ENCODE measurements at places on chromosomes 5 and 9.
A peak's percentile ranks its signal among the peaks of the same experiment; 100 is the strongest.

GRCh38 chr9:75200892-75201470, 112.7 kb downstream of the OSTF1 start:
- no peak for DNase-seq

GRCh38 chr5:147156012-147156411, 78.8 kb upstream of the STK32A start:
- no peak for DNase-seq

DNA sequence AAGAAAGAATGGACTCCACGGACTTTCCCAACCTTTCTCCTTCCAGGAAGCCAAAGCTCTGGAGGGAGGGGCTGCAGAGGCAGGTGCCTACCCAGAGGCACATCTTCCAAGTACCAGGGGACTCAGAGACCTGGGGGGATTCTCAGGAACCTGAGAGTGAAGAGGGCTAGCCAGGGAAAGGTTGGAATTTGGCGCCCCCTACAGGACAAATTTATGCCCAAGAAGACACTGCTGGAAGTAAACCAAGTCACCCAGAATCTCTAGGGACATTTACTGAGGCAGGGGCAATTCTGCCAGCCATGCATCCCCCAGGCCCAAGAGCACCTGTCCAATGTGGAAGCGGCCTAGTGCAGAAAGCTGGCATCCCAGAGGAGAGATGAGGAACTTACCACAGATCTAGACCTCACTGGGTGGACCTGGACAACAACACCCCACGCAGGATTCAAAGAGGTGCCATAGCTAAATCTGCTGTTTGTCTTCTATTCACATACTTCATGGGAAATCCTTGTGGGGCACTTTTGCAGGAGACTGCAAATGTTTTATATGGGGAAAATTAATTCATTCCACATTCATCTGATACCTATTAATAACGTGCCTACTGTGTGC, 25.9 kb upstream of the IDNK start:
- no peak for DNase-seq

GRCh38 chr5:66553916-66554575, 42.1 kb upstream of the MAST4 start:
- DNase-seq: no peak

GRCh38 chr5:79619854-79620253, 7.6 kb downstream of the TENT2 start:
- no peak for DNase-seq

GRCh38 chr9:79896390-79896980, 324.7 kb downstream of the TLE4 start:
- DNase-seq: no peak

GRCh38 chr5:52767766-52768480, 19.8 kb upstream of the ITGA1 start:
- no peak for DNase-seq

GRCh38 chr5:115686738-115687074, 60.9 kb upstream of the TMED7 start:
- DNase-seq: no peak

DNA sequence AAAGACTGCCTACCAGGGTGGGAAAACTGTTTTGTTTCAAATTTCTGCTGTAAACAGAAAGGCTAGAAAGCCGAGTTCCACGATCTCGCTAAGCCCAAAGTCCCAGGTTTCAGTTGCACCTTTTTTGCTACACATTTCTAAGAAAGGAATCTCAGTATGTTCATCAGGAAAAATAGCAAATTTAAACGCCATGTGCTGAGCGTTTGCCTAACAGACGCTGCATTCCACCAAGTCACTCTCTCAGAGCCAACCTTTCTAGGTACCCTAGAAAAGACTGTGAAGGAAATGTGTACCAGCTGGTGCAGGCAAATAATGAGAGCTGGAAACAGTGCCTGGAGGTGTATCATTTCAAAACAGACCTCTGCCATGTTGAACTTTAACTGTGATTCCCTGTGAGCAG, 71.8 kb downstream of the FRMD3 start:
- DNase-seq: no peak

DNA sequence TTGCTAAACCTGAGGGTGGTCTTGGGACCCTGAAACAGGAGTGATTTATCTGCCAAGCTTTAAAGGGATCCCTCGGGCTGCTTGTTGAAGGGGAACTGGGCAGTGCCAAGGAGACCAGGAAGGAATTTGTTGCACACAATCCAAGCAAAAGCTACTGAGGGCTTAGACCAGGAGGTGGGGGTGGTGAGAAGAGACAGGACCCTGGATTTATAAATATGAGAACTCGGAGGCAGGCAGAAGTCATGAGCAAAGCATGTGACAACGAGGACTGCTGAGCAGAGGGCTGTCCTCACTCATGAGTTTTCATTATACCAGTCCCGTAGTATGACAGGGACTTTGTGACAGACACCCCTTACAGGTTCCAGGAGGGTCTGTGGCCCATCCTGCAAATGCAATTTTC, 237.3 kb downstream of the DRD1 start:
- no peak for DNase-seq

GRCh38 chr9:3708751-3709150, 182.9 kb upstream of the RFX3 start:
- no peak for DNase-seq

DNA sequence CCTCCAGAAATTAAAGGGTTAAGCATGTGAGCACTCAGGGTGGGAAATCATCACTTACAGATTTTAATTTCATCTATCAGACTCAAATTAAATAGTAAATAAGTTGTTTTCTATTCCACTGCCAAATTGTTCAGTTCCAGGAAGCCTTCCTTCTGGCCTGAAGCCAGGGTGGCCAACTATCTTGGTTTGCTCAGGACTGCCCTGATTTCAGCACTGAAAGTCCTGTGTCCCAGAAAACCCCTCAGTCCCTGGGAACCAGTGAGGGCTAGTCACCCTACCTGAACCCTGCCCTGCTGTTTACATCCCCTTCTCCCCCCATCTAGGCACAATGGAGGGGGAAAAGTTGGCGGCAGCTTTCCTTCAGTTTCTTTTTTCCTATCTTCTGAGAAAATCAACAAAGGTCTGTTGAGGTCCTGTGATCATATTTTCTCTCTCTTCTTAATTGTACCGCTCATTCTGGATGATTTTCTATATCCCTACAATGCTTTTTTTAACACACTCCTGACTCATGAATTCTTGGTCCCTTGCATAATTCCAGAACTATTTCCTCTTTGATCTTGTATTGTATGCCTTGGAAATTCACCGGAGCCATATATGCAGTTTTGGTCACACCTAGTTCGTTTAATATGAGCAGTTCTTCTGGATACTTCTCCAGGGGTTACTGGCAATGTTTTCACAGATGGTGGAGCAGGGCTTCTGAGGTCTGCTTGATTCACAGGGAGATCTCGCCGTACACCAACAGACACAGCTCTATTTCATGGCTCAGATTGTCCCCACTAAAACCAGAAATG, 103.8 kb downstream of the MAP1B start:
- no peak for DNase-seq

DNA sequence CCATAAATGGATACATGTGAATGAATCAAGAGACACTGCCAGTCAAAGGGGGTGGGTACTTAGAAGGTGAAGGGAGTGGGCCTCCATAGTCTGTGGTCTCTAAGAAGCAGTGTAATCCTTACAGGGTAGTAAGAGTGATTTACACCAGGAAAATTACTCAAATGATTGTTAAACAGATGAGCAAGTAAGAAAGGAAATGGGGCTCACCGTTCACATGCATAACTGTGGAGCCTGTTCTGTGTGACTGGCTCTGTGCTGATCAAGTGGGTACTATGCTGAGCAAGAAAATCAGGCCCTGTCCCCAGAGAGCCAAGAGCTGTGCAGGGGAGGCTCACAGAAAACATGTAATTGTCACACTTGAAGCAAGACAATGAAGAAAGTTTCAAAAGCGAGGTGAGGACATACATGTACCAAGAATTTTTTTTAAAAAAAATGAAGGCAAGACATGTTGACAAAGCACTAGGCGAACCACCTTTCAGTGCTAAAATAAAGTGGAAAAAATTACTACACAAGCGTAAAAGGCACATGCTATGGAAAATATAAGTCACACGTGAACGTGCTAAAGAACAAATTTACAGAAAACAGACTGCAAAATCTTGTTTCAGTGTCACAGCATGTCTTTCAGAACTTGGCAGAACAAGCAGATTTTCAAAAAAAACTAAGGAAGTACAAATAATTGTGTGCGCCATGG, 2.5 kb downstream of the BTNL8 start:
- no peak for DNase-seq

DNA sequence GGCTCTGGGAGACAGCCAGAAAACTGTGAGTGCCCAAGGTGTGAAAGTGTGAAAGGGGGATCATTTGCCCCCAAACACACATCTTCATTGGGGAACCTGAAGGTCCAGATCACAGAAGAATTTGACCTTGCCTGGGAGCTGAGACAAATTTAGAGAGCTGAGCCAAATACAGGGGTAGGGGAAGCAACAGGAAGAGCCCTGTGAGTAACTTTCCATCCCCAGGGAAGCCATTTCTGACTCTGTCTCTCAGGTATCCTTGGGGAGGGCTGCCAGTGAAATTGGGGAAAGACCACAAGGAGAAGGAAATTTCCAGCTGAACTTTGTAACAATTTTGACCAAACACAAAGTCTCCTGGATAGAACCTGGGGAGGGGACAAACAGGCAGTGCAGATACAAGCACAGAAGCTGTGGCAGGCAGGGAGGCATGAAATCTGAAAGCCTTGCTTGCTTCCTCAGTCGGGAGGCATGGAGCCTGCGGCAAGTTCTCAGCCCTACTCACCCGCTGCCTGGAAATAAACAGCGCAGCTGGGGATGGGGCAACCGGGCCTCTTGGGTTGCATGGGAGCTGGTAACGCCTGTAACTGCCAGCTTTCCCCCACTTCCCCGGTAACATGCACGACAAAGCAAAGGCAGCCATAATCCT, 31.5 kb upstream of the ZCCHC9 start:
- DNase-seq: no peak

DNA sequence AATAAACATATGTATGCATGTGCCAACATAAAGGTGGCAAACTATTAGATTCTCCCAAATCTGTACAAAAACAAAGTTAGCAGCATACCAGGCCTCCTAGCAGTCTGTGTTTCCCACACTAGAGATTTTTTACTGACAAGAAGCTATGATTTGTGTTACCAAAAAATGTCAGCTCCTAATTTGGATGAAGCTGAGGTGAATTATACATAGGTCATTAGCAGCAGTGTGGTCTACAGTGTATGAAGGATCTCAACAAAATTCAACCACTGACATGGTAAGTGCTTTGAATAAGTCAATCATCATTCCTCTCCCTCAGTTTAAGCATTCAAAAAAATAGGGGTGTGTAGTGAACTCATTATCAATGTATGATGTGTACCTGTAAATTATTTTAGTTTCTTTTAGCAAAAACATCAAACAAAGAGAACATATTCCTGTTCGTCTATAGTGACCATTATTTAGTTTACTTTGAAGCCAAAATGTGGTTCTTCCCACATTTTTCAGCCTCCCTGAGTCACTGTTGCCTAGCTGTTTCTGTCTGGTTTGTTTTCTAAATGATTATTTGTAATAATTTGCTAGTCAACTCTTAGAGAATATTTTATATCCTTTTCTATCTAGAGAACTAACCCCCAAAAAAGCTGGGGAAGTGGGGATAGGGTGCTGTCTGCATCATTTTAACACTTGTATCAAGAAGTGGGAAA, 52.1 kb upstream of the RGMB start:
- DNase-seq: no peak

- DNase-seq: no peak
Observed at GRCh38 chr5:95281226-95281625, 3.7 kb downstream of the MCTP1 start.

GRCh38 chr9:28539434-28540070, 966.3 kb upstream of the C9orf72 start:
- peak; percentile 6 for DNase-seq

GRCh38 chr9:108761655-108762347, 94.0 kb downstream of the ACTL7B start:
- no peak for DNase-seq

DNA sequence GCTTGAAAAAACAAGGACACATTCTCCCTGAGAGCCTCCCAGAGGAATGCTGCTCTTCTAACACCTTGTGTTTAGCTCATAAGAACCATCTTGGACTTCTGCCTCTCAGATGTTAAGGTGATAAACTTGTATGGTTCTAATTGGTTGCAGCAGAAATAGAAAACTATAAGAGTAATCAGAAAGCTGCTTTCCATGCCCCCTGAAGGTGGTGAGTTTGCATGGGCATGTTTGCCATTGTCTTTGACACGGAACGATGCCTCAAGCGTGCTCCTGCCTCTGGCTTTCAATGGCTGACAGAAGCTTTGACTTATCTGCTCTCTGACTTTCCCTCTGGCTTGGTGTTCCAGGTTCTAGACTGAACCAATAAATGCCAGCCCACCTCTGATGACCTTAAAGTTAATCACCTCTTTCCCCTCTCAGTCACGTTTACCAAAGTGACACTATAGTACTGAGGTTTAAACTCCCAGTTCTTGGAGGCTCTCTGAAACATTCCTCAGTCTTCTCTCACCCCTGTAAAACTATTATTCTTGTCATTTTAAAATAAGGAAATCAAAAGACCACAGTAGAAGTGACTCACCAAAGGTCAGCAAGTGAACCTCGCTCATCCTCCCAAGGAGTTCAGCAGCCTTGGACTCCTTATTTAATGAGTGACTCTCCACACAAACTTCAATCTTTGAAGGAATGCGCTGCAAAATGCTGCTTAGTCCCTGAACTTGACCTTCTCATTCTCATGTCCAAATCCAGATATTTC, 103.6 kb downstream of the PIK3R1 start:
- no peak for DNase-seq

- no peak for DNase-seq
Observed at GRCh38 chr5:54676481-54677340, 159.2 kb downstream of the SNX18 start.

- no peak for DNase-seq
Observed at GRCh38 chr9:98885575-98886295, 58.0 kb upstream of the COL15A1 start.

- no peak for DNase-seq
Observed at GRCh38 chr9:19720377-19720776, 68.5 kb downstream of the SLC24A2 start.

All from NCI-H1436 treated with DMSO at 0.1 percent for 48 hours (cell line).